ENCODE measurements at places on chromosomes 2 and 18.

GRCh38 chr18:43735570-43735969 is 458.3 kb upstream of the SYT4 start:
- DNase-seq: no peak

DNA sequence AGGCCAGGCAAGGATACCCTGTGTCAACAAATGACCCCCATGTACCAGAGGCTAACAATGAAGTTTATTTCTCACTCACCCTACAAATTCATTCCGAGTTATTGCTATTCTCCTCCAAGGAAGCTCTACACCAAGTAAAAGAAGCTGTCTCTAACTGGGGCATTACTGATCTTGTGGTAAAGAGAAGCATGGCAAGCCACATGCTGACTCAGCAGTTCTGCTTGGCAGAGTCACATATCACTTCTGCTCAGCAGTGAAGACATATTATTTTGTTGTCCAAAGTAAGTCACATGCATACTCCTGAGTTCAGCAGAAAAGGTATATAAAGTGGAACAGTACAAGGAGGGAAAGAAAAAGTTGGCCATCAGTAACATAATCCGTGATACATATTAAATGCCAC is 315.8 kb downstream of the GULP1 start:
- DNase-seq: no peak

DNA sequence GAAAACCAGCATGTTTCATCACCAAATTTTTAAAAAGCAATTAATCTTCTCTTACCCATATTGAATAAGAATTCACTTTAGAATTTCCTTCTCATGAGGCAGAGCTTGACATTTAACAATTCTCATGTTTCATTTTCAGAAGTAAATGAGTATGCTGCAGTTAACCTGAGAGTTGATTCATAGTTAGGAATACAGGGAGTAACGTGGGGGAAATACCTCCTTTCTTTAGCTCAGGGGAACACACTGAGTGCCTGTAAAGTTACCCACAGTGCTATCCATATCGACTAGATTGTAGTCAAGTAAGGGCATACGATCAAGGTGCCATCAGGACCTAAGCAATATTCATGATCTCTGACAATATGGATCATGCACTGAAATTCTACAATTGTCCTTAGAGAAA is 38.9 kb upstream of the ATIC start:
- no peak for DNase-seq

- DNase-seq: no peak
Measured at GRCh38 chr2:227335713-227336112, 10.7 kb downstream of the MFF start.

GRCh38 chr2:162989507-162989906 is 150.9 kb upstream of the KCNH7 start:
- DNase-seq: no peak

GRCh38 chr2:165122521-165122920 is 81.3 kb downstream of the SCN3A start:
- DNase-seq: no peak

DNA sequence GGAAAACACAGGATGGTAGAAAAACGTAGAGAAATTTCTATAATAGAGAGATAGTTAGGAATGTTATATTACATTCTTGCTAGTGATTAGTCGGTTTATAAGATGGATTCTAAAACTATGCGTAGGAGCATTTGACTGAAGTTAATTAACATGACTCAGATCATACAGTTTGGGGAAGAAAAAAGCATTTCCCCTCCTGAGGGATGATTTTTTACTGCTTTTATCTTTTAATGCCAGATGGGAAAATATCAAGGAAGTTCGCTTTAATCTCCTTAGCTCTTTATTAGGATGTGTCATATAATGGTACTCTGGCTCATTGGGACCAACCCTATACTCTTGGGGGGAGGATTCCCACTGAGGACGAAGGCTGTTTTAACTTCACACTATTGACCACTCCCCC is 502.1 kb downstream of the TGIF1 start:
- DNase-seq: no peak

- no peak for DNase-seq
Measured at GRCh38 chr18:5582076-5582475, 38.3 kb upstream of the EPB41L3 start.

GRCh38 chr18:61854578-61855448 is 38.0 kb downstream of the RNF152 start:
- peak; percentile 18 for DNase-seq

GRCh38 chr2:143796051-143796450 is 666.8 kb downstream of the ARHGAP15 start:
- DNase-seq: no peak

DNA sequence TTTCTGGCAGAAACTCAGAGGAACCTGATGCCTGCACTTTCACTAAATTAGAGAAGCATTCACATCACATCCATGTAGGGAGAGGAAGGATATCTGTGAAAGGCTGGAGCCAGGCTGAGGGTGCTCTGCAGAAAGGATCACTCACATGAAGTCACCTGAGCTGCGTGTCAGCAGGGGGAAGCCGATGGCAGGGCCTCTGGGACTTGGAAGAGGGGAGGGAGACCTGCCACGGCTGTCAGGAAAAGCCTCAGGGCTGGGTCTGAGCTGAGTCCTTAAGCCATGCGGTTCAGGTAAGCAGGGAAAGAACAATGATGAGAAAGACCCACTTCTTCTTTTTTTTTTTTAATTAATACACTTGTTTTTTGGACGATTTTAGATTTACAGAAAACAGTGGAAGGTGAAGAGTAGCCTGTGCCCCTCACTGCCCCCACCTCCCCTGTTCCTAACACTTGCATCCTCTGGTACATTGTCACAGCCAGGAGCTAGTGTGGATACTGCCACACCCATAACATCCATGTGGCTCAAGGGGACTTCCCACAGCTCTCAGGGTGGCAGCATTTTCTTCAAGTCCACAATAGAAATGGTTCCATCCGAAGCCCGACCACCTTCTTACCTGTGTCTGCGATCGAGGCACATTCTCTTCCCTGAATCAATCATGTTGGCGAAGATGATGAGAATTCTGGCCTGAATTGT is 156.5 kb upstream of the TPO start:
- no peak for DNase-seq

DNA sequence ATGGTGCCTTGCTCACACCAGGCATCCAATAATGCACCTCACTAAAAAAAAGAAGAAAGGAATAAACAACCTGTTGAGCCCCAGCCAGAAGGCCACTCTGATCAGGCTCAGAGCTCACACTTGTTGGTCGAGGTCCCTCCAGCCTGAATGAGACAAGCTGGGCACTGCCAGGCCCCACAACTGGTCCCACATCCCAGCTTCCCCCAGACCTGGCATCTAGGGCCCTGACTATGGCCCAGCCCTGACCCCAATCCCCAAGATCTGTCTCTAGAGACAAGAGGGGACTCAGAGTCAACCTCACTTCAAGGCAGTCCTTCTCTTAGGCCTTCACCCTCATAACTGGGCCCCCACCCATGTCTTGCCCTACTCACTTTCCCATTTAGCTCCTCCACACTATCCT is 22.4 kb downstream of the TEX51 start:
- DNase-seq: no peak

DNA sequence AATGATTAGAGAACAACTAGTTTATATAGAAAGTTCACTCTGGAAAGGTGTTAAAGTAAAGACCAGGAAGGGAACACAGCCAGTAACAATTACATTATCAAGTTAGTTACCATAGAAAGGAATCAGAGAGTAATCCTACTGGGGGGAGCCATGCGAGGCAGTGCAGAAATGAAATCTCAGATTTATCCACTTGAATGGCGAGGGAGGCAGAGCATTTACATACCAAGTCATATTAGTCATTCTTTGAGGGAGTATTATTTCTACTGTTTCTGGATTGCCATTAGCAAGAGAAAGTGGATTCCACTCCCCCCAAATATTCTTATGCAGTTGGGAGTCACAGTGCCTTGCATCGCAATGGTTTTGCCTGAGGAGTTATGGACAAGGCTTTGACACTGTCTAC is 472.7 kb upstream of the TRIB2 start:
- DNase-seq: no peak

- peak; percentile 92 for DNase-seq
Measured at GRCh38 chr2:132415915-132416722, 486 bp upstream of the GPR39 start.

DNA sequence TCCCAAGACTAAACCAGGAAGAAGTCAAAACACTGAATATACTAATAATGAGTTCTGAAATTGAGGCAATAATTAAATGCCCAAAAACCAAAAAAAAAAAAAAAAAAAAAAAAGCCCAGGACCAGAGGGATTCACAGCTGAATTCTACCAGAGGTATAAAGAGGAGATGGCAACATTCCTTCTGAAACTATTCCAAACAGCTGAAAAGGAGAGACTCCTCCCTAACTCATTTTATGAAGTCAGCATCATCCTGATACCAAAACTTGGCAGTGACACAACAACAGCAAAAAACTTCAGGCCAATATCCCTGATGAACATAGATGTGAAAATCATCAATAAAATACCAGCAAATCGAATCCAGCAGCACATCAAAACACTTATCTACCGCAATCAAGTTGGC is 108.5 kb upstream of the COL3A1 start:
- DNase-seq: no peak

GRCh38 chr2:241412144-241412543 is 56.1 kb downstream of the FARP2 start:
- no peak for DNase-seq

- peak; percentile 67 for DNase-seq
Measured at GRCh38 chr2:181810823-181811695, 80.5 kb upstream of the ITPRID2 start.

GRCh38 chr2:68994864-68995263 is 18.1 kb upstream of the ANTXR1 start:
- DNase-seq: no peak

GRCh38 chr18:53152476-53152875 is 812.5 kb downstream of the DCC start:
- no peak for DNase-seq

- no peak for DNase-seq
Measured at GRCh38 chr2:65782996-65783650, 350.7 kb upstream of the SPRED2 start.

- no peak for DNase-seq
Measured at GRCh38 chr2:30888852-30889409, 81.7 kb upstream of the CAPN13 start.

DNA sequence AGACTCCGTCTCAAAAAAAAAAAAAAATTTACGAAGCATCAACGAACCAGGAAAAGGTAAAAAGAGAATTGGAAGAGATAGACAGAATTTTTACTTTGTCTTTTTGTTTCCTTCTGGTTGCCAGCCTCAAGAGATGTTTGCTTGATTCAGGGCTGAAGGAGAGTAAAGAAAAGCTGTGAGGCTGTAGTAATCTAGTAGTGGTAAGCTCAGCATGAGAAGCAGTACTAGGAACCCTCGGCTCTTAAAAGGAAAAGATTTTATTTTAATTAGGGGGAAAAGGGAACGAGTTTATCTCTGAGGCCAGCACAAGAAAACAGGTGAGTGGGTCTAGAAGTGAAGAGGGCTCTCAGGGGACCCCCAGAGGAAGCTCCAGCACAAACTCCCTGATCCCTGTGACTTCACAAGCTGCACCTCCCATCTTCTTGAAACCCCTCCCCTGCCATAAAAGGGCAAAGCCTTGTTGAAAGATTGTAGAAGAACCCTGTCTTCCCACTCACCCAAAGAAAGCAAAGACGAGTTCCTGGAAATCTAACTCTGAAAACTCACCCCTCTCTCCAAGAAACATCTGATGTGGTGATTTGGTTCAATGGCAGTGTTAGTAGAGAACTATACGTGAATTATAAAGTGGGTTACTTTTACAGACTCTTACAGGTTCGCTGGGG is 8.6 kb downstream of the RBMS1 start:
- no peak for DNase-seq

GRCh38 chr18:54294274-54294673 is 25.0 kb downstream of the POLI start:
- DNase-seq: no peak

DNA sequence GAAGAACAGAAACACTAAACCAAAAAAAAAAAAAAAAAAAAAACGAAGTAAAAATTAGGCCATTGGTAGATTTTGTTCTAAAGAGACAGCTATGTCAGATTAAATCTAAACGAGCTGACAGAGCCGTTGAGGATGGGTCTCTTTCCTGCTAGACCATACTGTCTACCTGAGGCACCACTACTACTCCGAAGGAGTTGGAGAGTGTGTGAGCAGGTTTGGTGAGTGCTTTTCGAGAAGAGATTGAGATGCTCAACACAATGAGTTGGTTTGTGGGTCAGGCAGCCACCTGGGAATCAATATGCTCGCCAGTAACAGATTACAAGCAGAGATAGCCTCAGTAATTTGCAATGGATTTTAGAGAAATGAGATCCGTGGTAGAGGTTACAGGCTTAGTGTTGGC is 281.5 kb upstream of the EPAS1 start:
- no peak for DNase-seq

GRCh38 chr2:128385365-128385764 is 66.7 kb upstream of the HS6ST1 start:
- no peak for DNase-seq

GRCh38 chr2:229660391-229660790 is 54.0 kb downstream of the DNER start:
- DNase-seq: no peak

DNA sequence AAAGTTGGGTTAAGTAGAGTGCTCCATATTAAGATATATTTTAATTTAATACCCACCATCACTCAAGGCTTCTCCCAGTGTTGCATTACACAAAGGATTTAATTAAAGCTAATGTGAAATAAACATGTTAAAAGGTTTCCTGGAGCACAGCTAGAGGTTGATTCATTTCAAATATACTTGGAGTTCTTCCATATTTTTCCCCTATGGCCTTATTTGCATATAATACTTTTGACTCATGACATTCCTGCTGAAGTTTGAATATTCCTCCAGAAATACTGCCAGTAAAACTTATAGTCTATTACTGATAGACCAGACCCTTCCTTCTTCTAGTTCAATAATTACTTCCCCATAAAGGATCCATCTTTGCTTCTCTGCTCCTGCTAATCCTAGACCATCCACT is 227.5 kb downstream of the GULP1 start:
- no peak for DNase-seq

GRCh38 chr18:58102018-58102417 is 58.0 kb downstream of the NEDD4L start:
- DNase-seq: no peak

- no peak for DNase-seq
Measured at GRCh38 chr2:133422931-133423351, 145.3 kb downstream of the NCKAP5 start.

DNA sequence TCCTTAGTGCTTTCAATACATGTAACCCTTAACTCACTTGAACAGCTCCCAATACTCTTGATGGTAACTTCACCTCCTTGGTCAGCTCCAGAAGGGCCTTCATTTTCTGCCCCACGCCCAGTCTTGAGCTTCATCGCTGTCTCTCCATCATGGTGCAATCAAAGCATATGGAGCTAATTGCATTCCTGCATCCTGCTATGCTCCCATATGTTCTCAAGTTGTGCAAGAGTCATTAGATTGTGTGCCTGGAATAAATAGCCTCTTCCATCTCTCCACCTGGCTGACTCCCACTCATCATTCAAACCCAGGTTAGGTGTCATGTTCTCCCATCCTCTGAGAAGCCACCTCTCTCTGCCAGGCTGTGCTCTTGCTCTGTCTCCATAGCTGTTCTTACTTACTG is 364.5 kb upstream of the RGPD4 start:
- no peak for DNase-seq

- no peak for DNase-seq
Measured at GRCh38 chr18:24094561-24094960, 44.3 kb upstream of the CABYR start.

GRCh38 chr2:176105730-176106580 is 1.1 kb upstream of the HOXD11 start:
- DNase-seq: no peak
